WTC11 (cell line): ENCODE measurements at places on chromosomes 16 and 17. TPM values are rescaled to one million over a fixed set of nuclear protein-coding genes. Genes with fewer than 3 reads are reported as not detected.

HOXB1 gene
- 0.41 to 0.63 TPM (median 0.55 TPM) in 3 replicates for total RNA-seq

ZP2 gene
- total RNA-seq = 0.07 TPM in 1 of 3 replicates, not detected in the others

TVP23A gene
- total RNA-seq = 1.2 to 3.1 TPM (median 2.1 TPM) in 3 replicates

PTGES3L gene
- 1.8 to 2.5 TPM (median 2.1 TPM) in 3 replicates for total RNA-seq

TMIGD1 gene
- total RNA-seq = not detected in 3 replicates

TBX6 gene
- total RNA-seq = 5.1 to 7.6 TPM (median 6.6 TPM) in 3 replicates

TERB1 gene
- not detected in 3 replicates for total RNA-seq

MT1A gene
- 0.94 to 2.8 TPM in 2 of 3 replicates, not detected in the other for total RNA-seq

SLFN13 gene
- total RNA-seq = 19.7 to 22.1 TPM (median 20.8 TPM) in 3 replicates

VWA3A gene
- 0.11 TPM in 1 of 3 replicates, not detected in the others for total RNA-seq

PLD6 gene
- total RNA-seq = 1.2 to 2.6 TPM (median 2.6 TPM) in 3 replicates

NPIPB9 gene
- 1.4 to 2.5 TPM (median 1.5 TPM) in 3 replicates for total RNA-seq

KLHL10 gene
- total RNA-seq = 0.14 to 0.35 TPM (median 0.14 TPM) in 3 replicates

KCNJ12 gene
- 2.2 to 2.3 TPM (median 2.3 TPM) in 3 replicates for total RNA-seq
